ENCODE measurements at places on chromosomes 6 and 20. TPM values are rescaled to one million over a fixed set of nuclear protein-coding genes. Genes with fewer than 3 reads are reported as not detected.
A peak's percentile ranks its signal among the peaks of the same experiment; 100 is the strongest.

DNA sequence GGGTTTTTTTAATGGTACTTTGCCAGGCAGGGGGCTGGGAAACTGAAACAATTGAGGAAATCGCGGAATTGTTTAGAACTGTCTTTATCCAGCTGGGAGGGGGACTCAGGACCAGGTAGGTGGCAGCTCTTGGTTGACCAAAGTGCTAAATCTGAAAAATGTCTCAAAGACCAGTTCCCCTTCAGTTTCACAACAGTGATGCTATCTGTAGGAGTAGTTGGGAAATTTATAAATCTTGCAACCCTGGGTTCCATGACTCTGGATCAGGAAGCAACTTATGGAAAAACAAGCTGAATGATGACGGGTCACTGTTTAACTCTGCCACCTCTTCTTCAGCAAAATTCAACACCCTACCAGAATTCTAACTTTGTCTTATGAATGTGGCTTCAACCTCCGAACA, 99.7 kb downstream of the FAM50B start:
- no peak for DNase-seq

DNA sequence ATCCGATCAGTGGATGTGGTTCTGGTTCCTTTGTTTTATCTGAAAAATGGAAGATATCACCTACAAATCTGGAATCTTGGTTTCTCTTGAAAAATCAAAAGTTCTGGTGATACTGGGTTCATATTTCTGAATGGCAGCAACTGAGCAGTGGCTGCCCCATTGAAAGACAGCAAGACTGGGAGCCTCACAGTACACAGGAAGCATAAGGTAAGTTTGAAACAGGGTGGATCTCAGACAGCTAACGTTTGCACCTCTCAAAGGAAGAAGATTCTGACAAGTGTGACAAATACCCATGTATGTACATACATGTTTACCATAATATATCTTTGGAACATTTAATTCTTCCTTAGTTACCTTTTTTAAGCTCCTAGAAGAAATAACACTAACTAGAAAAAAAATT, at the start of gene SAMD3:
Gene SAMD3 (minus strand): TSS at position 177 of the 400 bp plus-strand sequence. CDS start 7,678 bp downstream, outside the sequence.
- no peak for DNase-seq

RSPH9 gene
- total RNA-seq: 0.17 TPM

- DNase-seq: no peak
These were observed 11.2 kb downstream of the ZNF337 start for GRCh38 chr20:25685276-25686080.

LPA gene
- total RNA-seq: not detected

DNA sequence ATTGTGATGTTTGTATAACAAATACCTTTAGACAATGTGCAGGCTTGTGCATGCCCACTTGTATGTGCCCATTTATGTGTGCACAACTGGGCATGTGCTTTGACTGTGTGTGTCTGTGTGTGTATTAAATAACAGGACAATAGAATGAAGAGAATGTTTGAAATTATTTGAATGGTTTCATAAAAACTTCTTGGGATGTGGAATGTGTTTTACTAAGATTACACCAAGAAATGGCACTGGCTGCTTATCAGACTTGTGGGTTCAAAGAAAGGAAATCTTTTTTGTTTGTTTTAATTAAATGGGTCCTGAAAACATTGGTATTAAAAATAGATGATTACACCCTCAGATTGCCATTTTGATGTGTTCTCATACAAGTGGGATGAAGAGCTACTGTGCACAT, 191.6 kb upstream of the CCN2 start:
- no peak for DNase-seq

- DNase-seq: peak; percentile 77
These were observed at the start of gene CASS4 for GRCh38 chr20:56411759-56412472. Gene CASS4, plus strand, starts transcription at chr20:56412260. Its CDS starts 199 bp downstream, at chr20:56412459.

PPP1R18 gene
- total RNA-seq: 27.5 TPM

BCAS1 gene
- 0.17 TPM for total RNA-seq

DNA sequence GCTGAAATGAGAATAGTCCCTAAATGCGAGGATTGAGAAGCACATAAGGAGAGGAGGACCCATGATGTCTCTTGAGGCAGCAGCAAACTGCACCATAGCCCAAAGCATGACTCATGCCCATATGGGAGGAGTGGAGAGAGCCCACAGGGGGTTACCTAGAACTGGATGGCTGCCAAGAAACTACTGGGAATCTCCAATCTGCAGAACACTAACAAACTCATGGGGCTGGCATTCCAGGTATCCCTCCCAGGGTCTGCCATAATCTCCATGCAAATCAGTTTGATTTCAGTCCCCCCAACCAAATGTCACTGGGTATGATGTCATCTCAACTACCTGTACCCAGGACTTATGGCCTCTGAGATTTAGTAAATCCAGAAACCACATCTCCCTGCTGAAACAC, 410.5 kb downstream of the PTPRT start:
- no peak for DNase-seq

GRCh38 chr20:48760403-48760983, 67.3 kb downstream of the PREX1 start:
- peak; percentile 71 for DNase-seq

DNA sequence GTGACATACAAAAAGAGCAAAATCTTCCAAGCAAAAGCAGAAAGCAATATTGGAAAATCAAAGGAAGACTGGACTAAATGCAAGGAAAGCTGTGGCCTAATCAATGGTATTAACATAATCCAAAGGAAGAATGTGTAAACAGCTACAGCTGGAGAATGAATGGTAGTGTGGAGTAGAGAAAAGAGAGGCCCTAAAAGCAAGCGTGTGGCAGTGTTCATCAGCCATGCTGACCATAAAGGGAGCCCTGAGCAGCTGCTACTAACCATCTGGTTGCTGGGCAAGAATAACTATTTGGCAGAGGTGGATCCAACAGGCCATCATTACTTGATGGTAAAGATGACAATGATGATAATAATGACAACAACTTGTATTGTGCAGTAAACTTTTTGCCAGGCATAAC, 148.5 kb upstream of the BEND6 start:
- no peak for DNase-seq

FNDC11 gene
- 0.85 TPM for total RNA-seq

- no peak for DNase-seq
These were observed 34.2 kb downstream of the PROKR2 start for GRCh38 chr20:5282561-5282960.

DNA sequence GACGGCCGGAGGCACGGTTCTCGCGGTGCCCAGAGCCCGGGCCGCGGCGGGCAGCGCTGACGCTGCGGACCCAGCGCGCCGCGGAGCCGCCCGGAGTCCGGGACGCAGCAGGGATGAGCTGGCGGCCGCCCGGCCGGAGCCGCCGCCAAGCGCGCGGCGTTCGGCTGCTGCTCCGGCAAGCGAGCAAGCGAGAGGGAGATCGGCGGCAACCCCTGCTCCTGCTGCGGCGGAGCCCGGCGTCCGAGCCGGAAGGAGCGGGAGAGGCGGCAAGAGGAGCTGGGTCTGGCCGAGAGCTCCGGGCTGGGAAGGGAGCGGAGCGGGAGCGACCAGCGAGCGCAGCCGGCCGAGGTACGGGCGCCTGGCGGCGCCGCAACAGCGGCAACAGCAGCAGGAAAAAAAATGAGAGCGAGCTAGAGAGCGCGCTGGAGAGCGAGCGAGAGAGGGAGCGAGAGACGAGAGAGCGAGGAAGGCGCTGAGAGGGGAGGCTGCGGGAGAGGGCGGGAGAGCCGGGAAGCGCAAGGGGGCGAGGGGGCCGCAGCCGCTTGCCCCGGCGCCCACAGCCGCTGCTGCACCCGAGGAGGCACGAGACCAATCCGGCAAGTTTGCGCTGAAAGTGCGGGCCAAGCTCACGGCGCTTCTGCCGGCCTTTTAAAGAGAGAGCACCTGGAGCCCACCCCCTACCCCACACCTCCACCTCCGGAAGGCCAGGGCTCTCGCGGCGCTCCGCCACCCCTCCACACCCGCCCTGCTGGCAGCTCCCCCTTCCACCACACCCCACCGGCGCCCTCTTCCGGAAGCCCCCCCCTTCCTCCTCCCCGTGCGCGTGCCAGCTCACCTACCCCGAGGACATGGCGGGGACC, 496 bp downstream of the GRM4 start:
- DNase-seq: no peak

- DNase-seq: no peak
These were observed 278.4 kb downstream of the CDH26 start for GRCh38 chr20:60236613-60237012.

GRCh38 chr6:148677594-148678476, 69.0 kb upstream of the UST start:
- no peak for DNase-seq

- DNase-seq: no peak
These were observed 500.9 kb downstream of the PREX1 start for GRCh38 chr20:48326868-48327267.

- DNase-seq: no peak
These were observed 16.5 kb upstream of the HLA-A start for GRCh38 chr6:29925727-29926412.

FGD2 gene
- total RNA-seq: not detected

SLC26A8 gene
- not detected for total RNA-seq

SULF2 gene
- total RNA-seq: 217 TPM

DNA sequence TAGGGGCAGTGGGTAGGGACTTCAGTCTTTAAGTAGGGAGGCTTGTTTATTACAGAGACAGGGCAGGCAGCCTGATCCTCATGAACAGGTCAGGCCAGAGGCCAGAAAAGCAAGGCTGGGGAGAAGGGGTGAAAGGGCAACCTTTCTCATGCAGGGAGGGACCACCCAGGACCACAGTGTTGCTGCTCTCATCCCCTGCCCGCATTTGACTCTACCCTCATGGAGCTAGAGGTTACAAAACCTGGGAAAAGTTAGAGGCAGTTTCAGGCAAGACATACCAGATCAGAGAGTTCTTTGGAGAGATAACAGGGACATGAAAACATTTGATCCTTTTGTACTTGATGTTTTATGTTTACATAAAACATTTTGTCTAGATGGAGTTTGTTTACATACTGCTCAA, 38.1 kb downstream of the MDGA1 start:
- no peak for DNase-seq

RAB5IF gene
- total RNA-seq: 117 TPM

GRCh38 chr6:145139140-145139850, 596.0 kb downstream of the EPM2A start:
- DNase-seq: peak; percentile 36

FOXF2 gene
- 0.05 TPM for total RNA-seq

DNA sequence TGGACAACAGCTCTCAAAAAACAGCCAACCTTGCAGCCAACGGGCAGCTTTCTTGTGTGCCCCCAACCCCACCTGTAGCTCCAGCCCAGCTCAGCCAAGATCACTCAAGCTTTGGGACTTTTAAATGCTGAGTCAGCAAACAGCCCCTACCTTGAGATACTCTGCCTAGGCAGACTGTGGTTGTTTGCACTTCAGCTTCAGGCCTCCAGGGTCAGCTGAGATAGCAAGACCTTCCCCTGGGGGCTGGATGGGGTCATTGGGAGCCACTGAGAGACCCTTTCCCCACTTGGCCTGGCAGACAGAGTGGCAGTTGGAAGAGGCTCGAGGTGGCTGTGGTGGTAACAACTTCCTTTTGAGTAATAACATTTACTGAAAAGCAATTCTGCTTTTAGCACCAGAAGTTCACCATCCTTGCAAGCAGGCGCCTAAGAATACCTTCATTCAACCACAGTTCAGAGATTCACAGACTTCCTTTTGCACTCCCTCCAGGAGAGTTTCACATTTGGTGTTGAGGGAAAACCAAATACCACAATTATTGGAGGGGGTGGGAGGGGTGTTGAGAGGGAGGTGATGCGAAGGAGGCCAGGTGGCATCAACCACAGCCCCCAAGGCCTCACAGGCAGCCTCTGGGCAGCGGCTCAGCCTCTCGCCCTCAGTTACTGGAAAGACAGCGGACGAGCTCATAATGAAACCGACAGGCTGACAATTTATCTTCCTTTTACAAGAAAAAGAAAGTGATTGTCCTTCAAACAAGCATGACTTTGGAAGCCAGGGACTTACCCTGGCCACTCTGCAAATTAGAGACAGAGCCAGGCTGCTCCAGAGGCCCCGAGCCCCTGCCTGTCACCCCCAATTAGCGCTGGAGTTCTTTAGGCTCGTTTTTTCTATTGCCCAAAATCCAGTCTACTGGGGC, 148.1 kb downstream of the CEBPB start:
- DNase-seq: peak; percentile 66

WFDC11 gene
- total RNA-seq: not detected

GRCh38 chr6:169854813-169855212, 103.4 kb downstream of the ERMARD start:
- DNase-seq: no peak

DNA sequence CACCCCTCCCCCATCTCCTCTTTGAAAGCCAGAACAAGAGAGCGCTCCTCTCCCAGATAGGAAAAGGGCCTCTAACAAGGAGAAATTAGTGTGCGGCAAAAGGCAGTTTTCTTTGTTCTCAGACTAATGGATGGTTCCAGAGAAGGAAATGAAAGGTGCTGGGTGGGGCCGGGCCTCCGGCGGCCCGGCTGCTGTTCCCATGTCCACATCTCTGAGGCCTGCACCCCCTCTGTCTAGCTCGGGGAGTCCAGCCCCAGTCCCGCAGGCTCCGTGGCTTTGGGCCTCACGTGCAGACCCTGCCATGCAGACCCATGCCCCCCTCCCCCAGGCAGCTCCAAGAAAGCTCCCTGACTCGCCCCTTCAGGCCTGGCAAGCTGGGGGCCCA, 35.8 kb upstream of the MRGBP start:
- DNase-seq: no peak

PKHD1 gene
- total RNA-seq: 67.1 TPM

GRCh38 chr6:2578767-2579166, 172.0 kb downstream of the MYLK4 start:
- DNase-seq: peak; percentile 47

CITED2 gene
- total RNA-seq: 55.7 TPM

GRCh38 chr6:133891149-133891926, 2.4 kb downstream of the TCF21 start:
- DNase-seq: no peak

SPEF1 gene
- total RNA-seq: not detected

GRCh38 chr6:33071569-33071968, 1.9 kb downstream of the HLA-DPA1 start:
- DNase-seq: no peak

GRCh38 chr6:90026216-90026615, 131.9 kb downstream of the GJA10 start:
- DNase-seq: no peak

- DNase-seq: peak; percentile 39
These were observed 248.9 kb downstream of the TPBG start for GRCh38 chr6:82612475-82613039.

GRCh38 chr6:128465368-128466343, 54.7 kb downstream of the PTPRK start:
- no peak for DNase-seq

GRCh38 chr6:34466242-34467185, 638 bp downstream of the PACSIN1 start:
- DNase-seq: no peak

GRCh38 chr20:63022501-63022900, 15.7 kb upstream of the BHLHE23 start:
- DNase-seq: no peak

SALL4 gene
- 0.15 TPM for total RNA-seq

SIRPA gene
- total RNA-seq: 56.9 TPM

- peak; percentile 82 for DNase-seq
These were observed 45.8 kb downstream of the GINS1 start for GRCh38 chr20:25453035-25453810.
